ENCODE measurements at places on chromosomes 3 and 15.

GRCh38 chr3:95343228-95343627 is 1280.4 kb downstream of the NSUN3 start:
- DNase-seq, result no peak

GRCh38 chr15:96035091-96035490 is 295.4 kb upstream of the NR2F2 start:
- DNase-seq, result no peak

DNA sequence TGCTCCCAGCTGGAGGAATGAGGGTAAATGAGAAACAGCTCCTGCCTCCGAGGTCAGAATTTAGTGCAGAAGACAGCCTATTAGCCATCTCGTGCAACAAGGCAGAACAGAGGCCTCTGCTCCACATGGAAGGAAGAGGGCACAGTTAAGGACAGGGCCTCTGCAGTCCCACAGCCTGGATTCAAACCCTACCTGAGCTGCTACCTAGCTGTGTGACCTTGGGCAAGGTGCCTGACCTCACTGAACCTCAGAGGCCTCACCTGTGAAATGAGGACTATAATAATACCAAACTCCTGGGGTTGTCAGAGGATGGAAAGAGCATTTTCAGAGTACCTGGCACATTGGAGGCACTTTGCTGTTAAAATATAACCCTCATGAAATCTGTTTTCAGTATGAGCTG is 285.7 kb upstream of the CTNNB1 start:
- DNase-seq, result no peak

DNA sequence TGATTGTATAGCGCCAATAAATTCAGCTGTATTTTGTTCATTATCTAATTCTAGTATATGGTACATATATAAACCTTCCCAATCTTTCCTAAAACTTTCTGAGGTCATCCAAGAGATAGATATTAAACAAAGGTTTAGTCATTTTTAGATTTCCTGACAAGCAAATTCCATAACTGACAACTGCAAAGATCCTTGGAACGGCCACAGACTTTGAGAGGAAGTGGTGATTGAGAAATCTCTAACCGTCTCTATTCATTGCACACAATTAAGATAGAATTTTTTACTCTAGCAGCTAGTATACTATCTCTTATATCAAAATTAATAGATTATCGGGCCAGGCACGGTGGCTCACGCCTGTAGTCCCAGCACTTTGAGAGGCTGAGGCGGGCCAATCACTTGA is 4.7 kb downstream of the CSNK1G1 start:
- DNase-seq, result no peak

- no peak for DNase-seq
Observed at GRCh38 chr3:106715286-106715685, 662.0 kb upstream of the CCDC54 start.

DNA sequence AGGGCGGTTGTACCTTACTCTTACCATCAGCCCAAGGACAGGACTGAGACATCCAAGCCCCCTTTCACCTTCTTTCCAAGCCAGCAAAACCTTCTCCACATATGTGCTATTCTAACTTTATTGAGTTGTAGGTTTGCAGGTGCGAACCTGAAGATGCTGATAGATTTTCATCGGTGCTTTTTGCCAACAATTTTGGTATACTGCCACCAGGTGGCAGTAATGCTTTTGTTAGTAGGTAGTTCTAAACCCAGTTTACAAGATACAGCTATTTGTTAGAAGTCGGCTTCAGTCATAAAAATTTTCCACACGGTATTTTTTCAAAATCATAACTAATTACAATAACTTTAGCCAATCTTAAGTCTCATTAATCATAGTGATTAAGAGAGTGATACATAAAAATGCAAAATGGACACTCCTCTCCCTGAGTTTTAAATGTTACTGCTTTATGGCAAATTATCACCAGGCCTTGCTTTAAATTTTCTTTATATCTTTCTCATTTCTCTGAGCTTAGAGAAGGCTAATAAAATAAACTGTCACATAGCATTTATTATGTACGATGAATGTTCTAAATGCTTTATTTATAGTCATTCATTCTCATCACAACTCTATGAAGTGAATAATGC is 636 bp downstream of the TBC1D21 start:
- DNase-seq, result no peak

DNA sequence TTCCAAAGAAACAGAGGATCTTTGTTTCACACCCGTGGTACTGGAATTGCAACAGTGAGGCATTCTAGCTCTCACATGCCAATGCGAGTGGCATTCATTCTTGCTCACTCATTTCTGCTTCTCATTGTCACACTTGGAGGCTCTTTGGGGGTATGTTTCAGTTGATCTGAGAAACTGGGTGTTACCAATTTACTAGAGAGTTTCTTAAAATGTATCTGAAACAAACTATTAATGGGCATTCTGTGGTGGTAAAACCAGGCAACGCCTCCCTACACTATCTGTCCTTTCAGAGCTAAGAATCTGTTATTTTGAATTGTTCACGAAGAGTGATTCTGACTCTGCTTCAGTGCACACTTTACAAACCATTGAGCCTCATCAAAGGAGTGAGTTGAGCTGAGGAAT is 140.6 kb upstream of the BHLHE40 start:
- DNase-seq, result no peak

DNA sequence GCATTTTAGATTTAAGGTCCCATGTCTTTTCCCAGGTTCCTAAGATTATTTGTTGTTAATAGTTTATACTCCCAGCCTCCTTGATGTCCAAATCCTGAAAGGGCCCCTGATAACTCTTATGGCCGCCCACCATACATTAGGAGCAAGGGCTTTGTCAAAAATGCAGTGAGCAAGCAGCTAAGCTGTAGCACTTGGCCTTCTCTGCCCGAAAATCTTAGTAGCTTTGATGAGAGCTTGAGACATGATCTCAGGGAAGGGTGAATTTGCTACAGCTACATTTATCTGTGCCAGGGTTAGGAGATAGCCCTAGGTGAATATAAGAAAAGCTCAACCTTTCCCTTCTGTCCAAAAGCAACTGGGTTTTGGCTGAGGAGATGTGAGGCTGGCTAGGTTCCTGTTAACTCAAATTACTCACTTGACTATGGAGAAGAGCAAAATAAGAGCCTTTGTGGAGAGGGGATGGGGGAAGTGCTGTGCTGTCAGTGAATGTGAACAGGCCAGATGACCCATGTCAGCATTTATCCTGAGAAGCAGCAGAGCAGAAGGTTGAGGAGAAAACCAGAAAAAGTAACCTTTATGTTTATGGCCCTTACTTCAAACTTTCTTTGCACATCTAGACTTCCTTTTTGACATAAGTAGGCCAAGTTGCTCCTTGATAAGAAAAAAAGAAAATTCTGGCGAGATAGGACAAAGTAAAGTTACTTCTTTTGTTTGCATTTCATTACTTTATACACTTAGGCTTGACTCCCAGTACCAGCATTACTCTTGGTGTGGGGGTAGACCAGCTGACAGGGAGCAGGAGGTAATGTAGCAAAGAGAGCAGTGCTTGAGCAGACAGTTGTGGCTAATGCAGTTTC is 21.1 kb downstream of the MAPK6 start:
- DNase-seq, result no peak

GRCh38 chr3:46372492-46373359 is 2.0 kb downstream of the CCR5 start:
- DNase-seq, result no peak

- DNase-seq, result no peak
Observed at GRCh38 chr15:31081588-31082250, 19.8 kb downstream of the TRPM1 start.

DNA sequence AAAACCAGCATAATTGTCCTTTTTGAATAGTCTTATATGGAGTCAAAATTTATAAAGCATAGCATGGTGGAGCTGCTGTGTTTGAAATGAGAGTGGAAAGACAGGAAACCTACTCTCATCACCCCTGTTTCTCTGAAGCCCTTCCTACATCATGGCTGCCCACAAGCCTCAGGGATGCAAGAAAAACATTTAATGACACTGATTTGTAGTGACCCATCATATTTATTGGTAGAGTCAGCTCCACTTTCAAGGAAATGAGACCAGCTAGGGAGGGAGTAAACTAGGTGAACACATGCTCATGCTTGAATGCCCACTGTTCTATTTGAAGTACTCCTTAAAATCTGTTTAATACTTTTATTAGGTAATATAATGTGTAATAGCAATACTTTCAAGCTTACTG is 494.3 kb upstream of the KCNMB2 start:
- DNase-seq, result no peak

GRCh38 chr3:76673171-76673570 is 366.7 kb upstream of the ROBO2 start:
- DNase-seq, result no peak

- DNase-seq, result no peak
Observed at GRCh38 chr3:173632945-173633344, 235.4 kb downstream of the NLGN1 start.

DNA sequence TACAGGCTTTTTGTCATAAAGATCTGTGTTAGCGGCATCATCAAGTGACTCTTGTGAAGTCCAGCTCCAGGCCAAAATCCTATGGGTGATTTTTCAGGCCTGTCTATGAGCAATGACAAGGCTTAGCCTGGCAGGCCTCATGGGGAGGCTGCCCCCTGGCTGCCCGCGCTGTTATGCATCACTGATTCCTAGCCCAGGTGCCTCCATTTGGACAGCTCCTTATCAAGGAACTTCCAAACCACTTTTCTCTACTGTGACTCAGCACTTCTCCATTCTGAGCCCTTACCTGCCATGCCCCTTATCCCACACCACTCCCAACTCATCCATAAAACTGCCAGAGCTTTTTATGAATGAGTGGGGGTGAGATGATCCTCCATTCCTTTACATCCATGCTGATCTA is 91.5 kb upstream of the C3orf80 start:
- DNase-seq, result no peak

DNA sequence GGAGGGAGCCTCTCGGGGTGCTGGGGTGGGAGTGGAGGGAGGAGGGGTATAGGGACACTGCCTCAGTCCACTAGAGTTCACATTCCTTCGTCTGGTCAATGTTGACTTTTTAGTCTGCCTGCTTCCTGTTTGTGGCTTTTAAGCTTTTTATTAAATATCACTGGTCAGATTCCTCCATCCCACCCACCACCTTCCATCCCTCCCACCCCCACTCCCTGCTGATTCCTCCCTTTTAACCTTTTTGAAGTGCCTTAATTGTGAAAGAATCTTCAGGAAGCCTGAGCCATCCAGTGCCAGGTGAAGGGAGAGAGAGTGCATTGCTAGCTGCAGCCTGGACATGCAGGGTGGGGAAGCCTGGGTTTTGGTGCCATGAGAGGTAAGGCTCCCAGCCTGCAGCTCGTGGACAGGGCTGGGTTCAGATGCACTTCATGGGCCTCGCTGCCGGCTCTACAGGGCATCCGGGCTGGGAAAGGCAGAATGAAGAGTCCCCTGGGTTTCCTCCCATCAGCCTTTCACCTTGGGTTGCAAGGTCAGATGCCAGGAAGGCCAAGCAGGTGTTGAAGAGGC is 105.9 kb downstream of the DNAJB8 start:
- DNase-seq, result no peak

- no peak for DNase-seq
Observed at GRCh38 chr15:70443486-70444273, 319.7 kb downstream of the UACA start.

DNA sequence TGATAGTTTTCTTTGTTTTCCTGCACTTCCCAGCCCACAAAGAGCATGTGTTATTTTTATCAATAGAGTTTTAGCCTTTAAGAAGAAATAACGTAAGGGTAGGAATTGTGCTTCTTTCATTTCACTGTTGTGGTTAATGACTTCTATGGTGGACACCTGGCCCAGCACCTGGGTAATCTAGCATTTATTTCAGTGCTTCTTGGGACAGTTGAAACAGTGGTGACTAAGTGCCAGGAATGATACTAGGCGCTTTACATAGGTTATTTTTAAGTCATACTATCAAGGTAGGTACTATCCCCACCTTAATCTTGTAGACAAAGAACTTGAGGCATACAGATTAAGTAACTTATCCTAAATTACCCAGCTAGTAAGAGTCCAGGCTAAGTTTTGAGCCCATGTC is 243.8 kb downstream of the SOX2 start:
- DNase-seq, result no peak

DNA sequence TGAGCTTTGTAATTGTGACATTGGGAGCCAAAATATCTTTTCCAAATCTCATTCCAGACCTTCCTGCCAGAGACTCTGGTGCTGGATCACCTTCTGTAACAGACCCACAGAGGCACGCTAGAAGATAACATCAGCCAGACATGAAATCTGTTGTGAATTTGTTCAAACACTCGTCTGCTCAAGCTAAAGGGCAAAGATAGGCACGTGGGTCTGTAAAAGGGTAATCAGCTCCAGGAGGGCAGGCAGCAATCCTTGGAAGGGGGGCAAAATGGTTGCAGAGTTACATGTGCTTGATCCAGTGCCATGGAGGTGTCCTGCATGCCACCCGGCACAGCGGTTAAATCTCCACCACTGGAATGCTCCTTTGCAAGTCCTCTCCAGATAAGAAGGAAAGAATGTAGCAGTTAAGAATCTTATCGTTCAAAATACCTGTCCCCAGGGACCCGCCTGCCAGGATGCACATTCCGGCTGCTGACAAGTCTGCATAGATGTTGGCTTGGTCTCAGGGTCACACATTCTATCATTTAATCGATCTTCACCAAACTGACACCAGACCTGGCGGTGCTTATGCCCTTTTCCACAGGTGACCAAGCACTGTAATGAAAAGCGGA is 74.8 kb downstream of the ADAMTS9 start:
- no peak for DNase-seq

DNA sequence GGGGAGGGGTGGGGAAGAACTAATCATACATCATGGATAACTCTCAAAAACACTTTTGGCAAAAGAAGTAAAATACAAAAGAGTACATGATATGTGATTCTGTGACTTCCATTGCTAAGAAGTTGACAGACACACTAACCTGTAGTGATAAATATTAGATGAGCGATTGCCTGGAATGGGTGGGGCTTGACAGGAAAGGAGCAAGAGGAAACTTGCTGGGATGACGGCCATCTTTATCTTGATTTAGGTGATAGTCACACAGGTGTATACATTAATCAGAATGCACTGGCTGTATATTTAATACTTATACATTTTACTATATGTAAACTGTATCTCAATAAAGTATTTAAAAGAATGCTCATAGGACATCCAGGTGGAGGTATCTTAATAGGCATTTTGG is 13.1 kb downstream of the PARL start:
- no peak for DNase-seq

GRCh38 chr15:31579976-31580375 is 253.3 kb downstream of the KLF13 start:
- no peak for DNase-seq

GRCh38 chr3:56988458-56989168 is 71.9 kb upstream of the SPATA12 start:
- DNase-seq, result peak; percentile 93

DNA sequence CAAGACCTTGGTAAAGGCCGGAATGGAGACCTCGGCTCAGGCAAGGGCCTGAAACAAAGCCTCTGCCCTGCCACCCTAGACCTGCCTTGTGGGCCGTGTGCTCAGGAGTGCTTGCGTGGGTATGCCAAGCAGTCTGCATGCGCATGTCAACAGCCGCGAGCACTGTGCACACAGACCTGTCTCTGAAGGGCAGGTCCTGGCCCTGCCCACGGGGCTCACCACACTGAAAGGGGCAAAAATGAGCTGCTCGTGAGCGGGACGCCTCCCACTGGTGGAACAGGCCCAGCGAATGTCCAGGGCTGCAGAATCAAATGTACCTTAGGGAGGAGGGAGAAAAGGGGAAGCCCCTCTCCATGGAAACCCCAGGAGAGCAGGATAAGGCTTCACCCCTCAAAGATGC is 44.3 kb upstream of the FGD5 start:
- DNase-seq, result no peak
